Fibroblast of skin of right biceps (primary cell): ENCODE measurements at places on chromosomes 7 and 10.

GRCh38 chr10:114955984-114956383 is 18.0 kb downstream of the TRUB1 start:
- no peak for DNase-seq

DNA sequence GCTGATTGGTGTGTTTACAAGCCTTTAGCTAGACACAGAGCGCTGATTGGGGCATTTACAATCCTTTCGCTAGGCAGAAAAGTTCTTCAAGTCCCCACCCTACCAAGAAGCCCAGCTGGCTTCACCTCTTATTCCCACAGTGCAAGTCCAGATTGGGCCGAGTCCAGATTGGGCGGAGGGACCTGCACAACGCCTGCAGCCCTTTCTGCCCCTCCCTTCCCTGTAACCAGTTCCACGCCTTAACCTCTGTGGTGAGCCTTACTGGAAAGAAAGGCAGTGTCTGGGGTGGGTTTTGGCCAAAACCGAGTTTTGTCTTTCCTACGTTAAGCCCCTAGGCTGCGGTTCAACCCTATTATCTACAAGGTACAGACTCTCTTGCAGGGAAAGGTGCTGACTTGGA is 268.7 kb downstream of the ZEB1 start:
- no peak for DNase-seq

GRCh38 chr7:42070068-42070467 is 166.9 kb downstream of the GLI3 start:
- DNase-seq, result peak; percentile 45

DNA sequence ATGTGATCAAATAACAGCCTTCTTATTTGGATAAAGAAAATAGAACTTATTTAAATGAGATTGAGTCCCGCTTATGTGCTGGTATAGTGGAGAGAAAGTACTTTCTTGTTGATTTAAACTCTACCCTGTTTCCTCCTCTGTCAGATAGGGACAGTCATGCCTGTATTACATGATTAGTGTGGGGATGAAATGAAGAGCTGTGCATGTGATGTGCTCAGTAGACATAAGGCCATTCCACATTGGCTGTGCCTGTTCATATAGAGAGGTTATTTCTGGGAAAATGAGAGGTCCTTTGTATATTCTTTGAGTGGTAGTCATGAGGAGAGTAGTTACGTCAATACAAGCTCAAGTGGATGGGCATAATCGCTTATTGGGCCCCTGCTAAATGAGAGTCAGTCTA is 5.7 kb downstream of the MTURN start:
- no peak for DNase-seq

- peak; percentile 66 for DNase-seq
Observed at GRCh38 chr7:70288781-70289456, 690.6 kb downstream of the AUTS2 start.

DNA sequence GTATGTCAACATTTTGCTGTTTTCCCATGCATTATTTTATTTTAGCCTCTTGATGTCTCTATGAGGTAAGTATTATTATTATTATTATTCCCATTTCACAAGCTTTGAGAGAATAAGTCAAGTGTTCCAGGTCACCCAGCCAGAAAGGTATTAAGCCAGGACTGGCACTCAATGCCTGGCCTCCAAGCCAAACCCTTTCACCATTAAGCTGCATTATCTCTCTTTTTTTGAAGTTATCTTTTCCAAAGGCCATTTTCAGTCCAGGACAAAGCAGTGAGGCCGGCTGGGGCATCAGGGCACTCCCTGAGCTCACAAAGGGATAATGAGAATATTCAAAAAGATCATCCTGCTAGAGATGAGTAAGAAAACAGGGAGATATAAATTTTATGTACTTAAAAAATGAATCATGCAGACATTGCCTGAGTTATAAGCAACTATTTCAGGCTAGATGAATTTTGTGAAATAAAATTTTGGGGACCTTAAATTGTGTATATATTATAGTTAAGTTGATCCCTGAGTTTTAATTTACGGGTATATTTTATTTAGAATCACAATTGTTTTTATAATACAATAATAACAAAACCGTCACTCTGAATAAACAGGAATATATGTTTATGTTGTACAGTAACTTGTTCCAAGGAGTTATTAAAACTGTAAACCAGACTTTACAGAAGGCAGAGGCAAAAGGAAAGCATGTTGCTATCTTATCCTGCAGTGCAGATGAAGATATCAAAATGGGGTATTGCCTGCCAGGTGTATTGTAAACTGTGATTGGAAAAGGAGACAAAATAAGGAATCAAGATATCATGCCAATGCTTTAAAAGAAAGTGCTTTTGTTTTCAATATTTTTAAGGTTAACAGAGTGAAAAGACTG is 51.3 kb upstream of the CAV2 start:
- no peak for DNase-seq

DNA sequence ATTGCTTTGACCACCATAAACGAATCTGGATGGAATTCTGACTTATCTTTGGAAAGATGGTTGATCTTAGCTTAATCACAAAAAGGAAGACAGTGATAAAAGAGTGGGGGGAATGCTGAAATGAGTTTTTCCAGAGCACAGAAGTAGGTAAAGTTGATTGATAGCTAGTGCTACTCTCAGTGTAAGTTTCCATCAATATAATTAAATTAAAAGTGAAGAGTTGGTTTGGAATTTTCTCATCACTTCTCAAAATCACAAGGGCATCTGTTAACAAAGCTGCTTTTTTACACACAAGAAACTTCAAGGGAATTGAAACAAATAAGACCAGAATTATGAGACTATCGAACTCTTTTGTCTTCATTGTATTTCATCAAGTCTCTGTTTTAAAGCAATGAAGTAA is 1217.3 kb downstream of the REEP3 start:
- no peak for DNase-seq

DNA sequence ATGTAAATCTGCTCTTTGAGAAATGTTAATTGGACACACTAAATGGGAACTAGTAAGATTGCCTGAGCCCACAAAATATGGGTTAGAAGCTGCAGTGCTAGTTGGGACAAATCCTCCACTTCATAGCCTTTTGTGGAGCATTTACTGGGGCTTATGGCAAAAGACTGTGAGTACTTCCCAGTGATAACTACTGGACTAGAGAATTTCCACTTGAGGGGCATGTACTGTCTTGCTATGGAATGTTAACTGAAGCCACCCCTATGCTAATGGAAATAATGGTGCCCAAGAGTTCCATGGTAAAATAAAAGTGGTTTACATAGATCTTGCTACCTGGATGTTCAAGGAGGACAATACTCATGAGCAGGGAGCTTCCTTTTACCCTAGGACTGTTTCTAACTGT is 29.3 kb downstream of the AVL9 start:
- DNase-seq, result no peak

DNA sequence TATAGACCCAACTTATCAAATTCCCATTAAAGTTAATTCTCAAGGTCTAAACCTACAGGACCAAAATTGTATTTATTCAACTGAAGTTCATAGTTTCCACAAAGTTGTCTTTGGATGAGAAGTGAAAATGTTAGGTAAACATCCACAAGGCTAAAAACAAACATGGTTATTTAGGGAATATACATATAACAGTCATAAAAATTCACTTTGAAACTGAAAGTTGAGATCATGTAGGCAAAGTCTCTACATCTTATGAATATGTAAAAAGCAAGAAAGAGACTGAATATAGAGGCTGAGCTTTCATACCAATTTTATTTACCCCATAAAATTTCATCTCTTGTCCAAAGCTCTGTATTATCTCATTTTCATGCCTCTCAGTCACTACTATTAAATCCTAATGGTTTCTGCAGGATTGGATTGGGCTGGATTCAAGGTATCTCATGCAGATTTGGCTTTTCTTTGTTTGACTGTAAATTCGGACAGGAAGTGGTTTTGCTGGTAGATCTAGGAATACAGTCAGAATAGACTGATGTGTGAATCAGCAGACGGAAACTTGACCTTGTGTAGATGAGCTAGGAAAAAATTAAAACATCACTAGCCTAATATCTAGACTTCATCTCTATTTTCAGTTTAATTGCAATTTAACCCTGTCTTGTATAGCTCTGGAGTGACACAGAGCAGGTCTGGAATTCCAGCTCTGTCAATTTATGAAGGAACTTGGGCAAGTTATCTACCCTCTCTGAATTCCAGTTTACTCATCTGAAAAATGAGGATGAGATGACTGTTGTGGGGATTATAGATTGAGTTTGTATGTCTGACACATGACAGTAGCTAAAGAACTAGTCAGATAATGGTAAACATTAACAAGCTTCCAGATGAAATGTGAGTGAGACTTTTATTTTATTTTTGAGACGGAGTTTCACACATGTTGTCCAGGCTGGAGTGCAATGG is 27.3 kb upstream of the SKAP2 start:
- DNase-seq, result peak; percentile 18

DNA sequence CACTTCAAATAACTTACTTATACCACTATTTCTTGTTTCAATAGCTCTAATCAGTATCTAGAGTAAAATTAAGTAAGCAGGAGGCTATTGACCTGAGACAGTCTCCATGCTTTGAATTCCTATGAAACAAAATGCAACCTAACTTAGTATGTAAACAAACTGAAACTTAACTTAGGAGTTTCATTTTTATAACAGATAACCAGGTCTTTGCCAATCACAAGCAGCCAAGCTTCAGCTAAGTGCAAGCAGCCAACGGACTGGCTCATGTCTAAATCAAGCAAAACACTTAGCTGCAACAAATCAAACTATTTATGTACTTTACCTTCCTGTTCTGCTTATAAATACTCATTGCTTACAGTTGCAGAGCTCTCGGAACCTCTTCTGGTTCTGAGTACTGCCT is 4.4 kb upstream of the GSTK1 start:
- no peak for DNase-seq

DNA sequence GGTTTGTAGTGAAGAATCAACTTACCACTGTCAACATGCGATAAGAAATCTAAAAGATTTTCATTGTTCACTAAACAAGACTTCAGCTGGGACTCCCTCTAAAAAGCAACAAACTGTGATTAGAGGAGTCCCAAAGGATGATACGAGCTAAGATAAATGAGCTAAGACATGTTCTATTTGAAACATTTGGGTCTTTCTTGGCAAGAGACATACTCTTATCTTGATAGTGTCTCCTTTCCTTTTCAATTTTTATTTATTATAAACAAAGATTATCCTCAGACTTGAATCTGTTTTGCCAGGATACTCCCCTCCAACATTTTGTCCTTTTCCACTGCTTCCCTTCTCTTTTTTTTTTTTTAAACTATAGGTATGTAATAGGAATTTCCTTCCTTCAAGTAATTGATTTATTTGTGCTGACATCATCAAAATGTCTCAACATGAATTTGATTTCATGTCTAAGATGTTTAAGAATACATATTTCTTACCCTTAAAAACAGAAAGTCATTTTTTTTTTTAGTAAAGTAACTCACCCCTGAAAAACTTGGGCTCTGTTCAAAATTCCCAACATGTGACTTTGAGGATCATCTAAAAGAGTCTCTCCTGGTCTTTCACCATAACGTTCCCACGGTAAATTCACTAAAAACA is 158.4 kb upstream of the NRP1 start:
- DNase-seq, result peak; percentile 74

- no peak for DNase-seq
Observed at GRCh38 chr10:51640120-51640819, 59.1 kb downstream of the CSTF2T start.

- peak; percentile 26 for DNase-seq
Observed at GRCh38 chr10:22713853-22714478, 412 bp downstream of the PIP4K2A start.

DNA sequence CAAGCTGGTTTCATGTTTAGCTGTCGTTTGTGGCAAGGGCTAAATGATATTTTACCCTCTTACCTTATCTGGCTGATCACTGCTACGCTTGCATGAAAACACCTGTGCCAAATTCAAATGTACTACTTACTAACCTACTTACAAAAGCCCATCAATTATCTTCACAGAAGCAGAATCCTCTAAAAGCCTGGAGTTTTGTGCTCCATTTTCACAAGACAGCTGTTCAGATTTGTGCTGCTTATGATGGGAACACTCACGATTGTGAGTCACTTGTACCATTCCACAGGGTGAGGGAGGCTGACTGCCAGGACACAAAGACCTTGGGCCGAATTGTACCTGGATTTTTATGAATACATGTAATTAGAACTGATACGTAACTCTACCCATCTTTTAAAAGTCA is 245.0 kb upstream of the NPY start:
- no peak for DNase-seq

- DNase-seq, result no peak
Observed at GRCh38 chr7:127252377-127252713, 396 bp downstream of the GRM8 start.

DNA sequence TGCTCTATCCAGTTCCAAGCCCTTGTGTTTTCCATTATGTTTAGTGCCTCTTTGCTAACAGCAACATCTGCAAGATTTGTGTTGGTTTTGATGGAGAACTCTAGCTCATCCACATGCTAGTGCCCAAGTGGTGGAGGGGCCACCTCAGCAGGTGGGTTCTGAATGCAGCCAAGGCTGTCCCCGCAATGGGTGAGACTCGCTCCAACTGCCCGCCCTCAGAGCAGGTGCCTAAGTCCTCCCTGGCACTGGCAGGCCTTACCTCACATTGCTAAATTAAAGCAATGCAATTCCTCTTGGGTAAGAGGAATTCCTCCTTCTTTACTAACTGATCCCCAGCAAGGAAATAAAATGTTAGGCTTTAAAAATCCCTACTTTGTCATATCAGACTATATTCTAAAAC is 146.8 kb downstream of the ADCY1 start:
- no peak for DNase-seq

- no peak for DNase-seq
Observed at GRCh38 chr7:52079726-52080125, 763.1 kb upstream of the COBL start.

DNA sequence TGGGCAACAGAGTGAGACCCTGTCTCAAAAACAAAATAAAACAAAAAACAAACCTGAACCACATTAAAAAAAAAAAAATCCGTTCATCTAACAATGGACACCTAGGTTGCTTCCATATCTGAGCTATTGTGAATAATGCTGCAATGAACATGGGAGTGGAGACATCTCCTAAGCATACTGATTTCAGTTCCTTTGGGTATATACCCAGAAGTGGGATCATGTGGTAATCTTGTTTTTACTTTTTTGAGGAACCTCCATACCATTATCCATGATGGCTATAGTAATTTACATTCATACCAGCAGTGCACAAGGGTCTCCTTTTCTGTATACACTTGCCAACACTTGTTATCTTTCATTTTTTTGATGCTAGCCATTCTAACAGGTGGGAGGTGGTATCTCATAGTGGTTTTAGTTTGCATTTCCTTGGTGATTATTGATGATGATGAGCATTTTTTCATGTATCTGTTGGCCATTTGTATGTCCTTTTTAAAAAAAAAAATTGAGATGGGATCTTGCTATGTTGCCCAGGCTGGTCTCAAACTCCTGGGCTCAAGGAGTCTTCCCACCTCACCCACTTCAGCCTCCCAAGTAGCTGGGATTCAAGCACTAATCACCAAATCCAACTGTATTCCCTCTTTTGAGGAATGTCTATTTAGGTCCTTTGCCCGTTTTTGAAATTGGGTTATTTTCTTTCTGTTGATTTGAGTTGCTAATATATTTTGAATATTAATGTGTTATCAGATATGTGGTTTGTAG is 17.5 kb downstream of the CDK13 start:
- DNase-seq, result no peak
